Astrocyte of the hippocampus (primary cell): ENCODE measurements at places on chromosomes 3 and 15.

GRCh38 chr3:115792206-115792955 lies 169.1 kb downstream of the GAP43 start:
- DNase-seq: peak; percentile 59

GRCh38 chr3:134244921-134245320 lies 5.7 kb downstream of the RYK start:
- no peak for DNase-seq

GRCh38 chr15:39110336-39110735 lies 470.5 kb upstream of the THBS1 start:
- DNase-seq: peak; percentile 46

DNA sequence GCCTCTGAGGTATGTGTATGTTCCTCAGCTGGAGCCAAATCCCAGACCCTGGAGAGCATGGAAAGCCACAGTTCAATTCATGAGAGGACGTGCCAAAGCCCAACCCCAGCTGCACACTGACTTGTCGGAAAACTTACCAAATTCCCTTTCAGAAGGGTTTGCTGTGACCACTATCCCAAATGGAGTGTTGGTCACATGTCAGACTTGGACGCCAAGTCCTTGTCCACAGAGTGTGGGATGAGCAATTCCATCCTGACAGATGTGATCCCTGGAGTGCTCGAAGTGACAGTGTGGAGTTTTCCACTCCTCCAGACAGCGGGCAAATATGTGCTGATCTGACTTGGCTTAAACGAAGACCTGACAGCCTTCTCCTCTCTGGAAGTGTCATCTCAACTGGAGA lies 71.2 kb downstream of the RORA start:
- no peak for DNase-seq

DNA sequence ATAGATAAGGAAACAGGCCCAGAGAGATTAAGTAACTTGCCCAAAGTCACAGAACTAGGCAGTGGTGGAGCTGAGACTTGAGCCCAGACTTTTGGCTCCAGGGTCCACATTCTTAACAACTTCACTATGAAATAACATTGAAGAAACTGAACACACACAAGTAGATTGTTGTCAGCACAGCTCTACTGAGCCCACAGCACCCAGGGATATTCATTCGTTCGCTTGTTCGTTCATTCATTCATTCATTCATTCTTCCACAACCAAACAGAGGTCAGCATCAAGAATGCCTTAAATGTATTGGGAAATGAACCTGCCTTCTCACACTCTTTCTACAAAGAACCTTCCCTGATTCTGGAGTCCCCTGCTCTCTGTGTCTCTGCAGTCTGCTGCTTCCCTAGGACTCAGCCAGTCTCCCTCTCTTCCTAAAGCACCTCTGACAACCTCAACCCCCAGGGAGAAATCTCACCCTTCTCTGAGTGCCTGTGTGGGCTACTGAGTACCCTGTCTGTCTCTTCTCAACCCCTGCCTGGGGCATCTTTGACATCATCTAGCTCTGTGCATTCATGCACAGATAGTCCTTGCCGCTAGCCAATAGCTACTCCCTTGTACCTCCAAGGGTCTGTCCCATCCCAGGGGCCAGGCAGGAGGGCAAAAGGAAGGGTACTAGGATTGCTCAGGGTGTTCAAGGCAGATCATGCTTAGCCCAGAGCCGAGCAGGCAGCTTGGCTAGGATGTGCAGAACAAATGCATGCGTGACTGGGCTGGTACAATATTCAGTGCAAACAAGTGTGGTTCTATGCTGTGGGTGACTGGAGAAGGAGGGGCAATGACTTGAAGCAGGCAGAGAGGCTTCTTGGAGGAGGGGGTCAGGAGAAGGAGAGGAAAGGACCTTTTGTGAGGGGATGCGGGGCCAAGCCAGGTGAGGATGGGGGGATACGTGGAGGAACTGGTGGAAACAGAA lies 3.4 kb downstream of the LINGO1 start:
- DNase-seq: no peak

DNA sequence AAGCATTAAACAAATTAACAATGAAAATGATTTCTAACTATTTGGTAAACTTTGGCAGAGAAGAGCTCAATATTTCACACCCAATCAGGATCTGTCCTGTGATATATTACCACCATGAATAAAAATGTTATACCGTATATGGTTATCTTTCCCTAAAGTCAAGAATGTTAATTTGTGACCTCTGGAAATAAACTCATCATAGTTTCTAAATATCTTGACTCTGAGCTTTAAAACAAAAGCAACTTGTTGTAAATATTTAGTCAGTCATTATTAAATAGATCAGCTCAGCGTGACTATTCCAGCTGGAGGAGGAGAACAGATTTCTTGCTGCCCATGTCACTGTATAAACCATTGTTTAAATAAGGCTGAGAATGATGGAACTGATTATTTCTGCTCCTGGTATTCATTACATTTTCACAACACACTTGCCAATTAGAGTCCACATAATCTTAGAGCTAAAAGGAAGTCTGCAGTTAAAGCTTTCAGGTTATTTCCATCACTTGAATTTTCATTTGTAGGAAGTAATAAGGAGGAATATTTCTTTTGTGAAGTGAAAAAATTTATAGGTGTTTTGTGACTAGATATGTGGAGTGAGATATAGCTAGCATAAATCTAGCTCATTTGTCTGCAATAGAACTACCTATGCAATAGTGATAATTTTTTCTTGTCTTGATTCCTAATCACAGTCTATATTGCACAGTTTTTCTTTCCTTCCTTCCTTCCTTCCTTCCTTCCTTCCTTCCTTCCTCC lies 106.5 kb upstream of the P2RY1 start:
- DNase-seq: no peak

DNA sequence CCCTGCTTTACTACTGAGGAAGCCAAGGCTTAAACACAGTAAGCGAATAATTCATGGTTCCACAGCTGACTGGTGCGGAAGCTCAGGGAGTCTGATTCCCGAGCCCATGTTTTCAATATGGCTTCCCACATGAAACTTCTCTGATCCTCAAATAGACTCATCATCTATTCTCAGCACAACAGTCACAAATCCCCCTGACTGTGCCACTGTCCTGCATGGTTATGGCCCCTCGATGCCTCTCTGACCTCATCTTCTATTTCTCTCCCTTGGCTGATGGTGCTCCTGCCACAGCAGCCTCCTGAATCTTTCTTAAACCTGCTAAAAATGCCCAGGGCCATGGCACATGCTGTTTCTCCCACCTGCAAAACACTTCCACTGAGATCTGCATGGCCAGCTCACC lies 43.2 kb downstream of the SRGAP3 start:
- no peak for DNase-seq

GRCh38 chr3:2847062-2847841 lies 262.9 kb downstream of the IL5RA start:
- no peak for DNase-seq

- no peak for DNase-seq
Measured at GRCh38 chr3:124300416-124300815, 308.5 kb upstream of the ROPN1 start.

GRCh38 chr15:45431511-45431910 lies 53.2 kb upstream of the GATM start:
- DNase-seq: no peak

GRCh38 chr3:122558605-122559004 lies 5.5 kb downstream of the PARP9 start:
- DNase-seq: no peak

DNA sequence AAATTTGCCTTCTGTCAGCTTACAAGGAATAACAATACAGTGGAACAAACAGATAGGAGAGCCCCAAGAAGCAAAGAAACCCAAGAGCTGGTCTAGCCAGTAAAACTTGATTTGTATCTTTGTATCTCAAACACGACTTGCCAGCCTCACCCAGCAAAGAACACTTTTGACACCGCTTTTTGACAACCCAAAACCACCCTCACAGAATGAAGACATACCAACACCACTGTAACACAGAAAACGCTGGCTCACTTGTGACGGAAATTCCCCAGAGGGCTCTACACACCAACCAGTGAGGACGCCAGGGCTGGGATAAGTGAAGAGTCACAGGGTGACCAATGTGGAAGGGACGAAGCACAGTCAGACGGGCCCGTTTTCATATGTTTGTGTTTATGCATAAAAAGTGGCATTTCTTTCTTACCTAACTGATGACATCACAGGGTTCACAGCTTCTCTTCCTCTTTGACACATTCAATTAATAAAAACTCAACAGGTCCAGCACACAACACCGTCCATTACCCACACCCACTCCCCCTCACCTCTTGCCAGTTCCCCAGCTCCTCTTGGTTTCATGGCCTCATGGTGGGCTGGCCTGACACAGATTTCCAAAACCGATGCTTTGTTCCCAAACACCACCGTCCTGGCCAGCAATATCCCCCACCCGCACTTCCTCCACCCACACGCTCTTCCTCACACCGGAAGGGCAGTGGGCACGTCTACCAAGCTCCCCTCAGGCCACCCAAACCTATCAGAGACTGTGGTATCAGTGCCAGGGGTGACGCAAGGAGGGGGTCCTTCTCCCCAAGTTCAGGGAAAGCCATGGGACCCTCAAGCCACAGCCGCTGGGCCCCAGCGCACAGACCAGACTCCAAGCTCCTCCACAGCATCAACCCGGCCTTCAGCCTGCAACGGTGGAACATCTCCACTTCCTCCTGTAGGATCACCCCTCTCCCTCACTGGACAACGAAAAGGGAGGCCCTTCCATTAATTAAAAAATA lies 94.2 kb downstream of the ADAMTS17 start:
- no peak for DNase-seq

- DNase-seq: peak; percentile 86
Measured at GRCh38 chr3:154060238-154061000, 60.8 kb upstream of the ARHGEF26 start.

- DNase-seq: no peak
Measured at GRCh38 chr3:22216601-22217000, 465.6 kb upstream of the ZNF385D start.

DNA sequence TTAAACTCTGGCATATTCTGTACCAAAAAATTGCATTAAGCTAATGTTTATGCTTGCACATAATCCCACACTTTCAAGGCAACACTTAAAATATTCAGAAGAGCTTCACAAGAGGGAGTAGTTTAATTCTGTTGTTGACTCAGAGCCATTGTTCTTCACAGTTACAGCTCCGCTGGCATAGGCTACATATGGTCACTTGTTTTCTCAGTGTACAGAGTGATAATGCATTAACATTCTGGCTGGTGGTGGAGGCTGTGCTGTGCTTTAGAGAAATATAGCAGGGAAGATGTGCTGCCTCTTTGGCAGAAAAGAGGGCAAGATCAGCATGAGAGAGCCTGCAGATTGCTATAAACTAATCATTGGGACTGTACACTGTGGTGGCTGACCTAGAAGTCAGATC lies 13.3 kb downstream of the NLGN1 start:
- DNase-seq: peak; percentile 38

GRCh38 chr3:47978386-47978785 lies 37.8 kb downstream of the MAP4 start:
- DNase-seq: no peak

GRCh38 chr3:156764751-156765150 lies 61.4 kb upstream of the LEKR1 start:
- DNase-seq: no peak

DNA sequence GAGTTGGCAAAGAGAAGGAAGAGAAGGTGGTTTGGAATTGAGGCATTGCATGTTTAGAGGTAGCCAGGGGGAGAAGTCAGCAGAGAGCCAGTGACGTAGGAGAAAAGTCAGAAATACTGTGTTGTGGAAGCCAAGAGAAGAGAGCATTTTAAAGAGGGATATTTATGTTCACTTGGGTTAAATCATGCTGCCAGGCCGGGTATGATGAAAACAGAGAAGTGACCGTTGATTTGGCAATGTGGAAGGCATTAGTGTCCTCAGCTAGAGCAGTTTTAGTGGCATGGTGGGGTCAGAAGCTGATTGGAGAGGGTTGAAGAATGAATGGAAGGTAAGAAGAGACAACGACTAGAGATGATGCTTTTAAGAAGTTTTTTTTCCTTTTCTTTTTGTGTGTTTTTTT lies 24.5 kb downstream of the RASA2 start:
- no peak for DNase-seq

- peak; percentile 20 for DNase-seq
Measured at GRCh38 chr3:38620236-38620635, 29.3 kb downstream of the SCN5A start.

DNA sequence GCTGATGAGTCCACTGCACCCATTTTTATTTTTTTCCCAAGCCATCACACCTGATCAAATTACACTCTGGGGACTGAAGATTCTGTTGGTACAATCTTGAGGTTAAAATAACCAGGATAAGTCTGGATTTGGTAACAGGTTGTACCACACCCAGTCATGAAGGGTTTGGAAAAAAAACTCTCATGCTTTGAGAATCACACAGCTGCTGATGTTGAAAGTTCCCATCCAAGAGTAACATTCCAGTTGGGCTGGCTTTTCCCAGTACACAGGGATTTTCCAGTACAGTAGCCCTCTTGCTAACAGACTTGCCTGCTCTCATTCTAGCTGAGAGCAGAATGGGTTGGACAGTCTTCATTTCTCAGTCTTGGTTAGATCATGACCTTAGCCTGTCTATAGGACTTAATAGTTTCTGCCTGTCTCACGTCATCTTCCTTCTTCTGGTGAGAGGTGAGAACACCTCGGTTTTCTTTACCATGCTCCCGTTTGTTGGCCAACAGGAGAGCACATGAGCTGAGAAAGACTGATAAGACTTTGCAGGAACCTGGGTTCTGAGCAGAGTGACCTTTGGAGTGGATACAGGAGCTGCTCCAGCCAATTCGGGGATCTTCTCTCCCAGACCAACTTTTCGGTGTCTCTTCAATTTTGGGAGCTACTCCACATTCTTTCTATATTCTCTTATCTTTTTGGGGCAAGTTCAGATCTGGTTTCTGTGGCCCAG lies 300.1 kb upstream of the LYSMD4 start:
- DNase-seq: peak; percentile 56

- peak; percentile 23 for DNase-seq
Measured at GRCh38 chr15:67380921-67381320, 126.3 kb downstream of the IQCH start.

GRCh38 chr3:196695849-196696226 lies 16.2 kb downstream of the CEP19 start:
- no peak for DNase-seq

GRCh38 chr15:47959617-47960413 lies 161.0 kb upstream of the SLC24A5 start:
- no peak for DNase-seq

DNA sequence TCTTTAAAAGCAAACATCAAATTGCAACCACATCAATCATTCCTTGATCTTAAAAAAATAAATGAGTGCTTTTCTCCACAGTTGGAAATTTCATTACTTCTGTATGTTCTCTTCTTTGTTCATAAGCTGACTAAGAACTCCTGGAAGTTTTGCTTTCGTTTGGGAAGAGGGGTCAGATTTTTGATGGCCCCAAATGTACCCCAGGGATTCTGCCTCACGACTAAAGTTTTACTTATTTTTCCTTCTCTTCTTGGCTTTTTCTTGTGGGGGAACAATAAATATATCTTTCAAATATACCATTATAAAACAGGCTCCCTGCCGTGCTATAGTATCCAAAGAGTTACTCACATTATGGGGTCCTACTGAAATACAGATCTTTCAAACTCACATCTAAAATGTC lies 215.0 kb upstream of the CDIN1 start:
- DNase-seq: no peak
